ENCODE measurements at places on chromosomes 3 and 15. TPM values are rescaled to one million over a fixed set of nuclear protein-coding genes. Genes with fewer than 3 reads are reported as not detected.

DNA sequence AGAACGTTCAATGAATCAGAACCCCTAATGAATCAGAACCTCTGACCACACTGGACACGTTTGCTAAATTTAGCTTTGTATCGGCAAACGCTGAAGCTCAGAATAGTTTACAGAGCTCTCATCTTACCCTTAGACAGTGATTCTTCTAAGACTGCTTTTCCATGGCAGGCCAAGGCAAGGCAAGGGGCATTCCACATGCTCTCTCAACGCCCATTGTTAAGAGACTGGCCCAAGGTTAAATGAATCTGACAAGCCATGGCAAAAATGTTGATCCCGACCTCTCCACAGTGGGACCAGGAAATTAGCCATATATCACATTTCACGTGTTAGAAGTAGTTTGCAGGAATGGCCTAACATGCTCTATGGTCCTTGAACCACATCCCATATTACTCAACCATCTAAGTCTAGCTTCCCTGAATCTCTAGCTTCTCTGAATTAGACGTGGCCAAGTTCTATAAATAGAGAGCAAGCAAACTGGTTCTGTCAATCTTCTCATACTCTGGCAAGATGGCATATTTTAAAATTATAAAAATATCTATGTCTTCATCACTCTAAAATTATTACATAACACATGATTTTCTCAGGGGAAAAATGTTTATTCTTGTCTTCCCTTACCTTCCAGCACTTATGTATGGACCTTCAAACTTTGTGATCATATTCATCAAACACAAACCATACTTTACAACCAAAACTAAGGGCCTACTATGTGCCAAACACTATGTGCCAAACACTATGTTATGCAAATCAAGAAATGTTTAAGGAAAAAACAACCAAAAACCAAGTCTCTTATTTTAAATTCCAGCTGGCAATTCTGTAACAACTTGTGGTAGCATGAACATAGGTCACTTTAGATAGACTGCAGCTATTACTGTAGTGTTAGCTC is 54.3 kb downstream of the AAGAB start:
- no peak overlapping the region for H3K27ac ChIP-seq
- peaks cover 3% of the 10 kb centered on the region for H3K4me1 ChIP-seq
- H3K27me3 ChIP-seq = no peaks in the 10 kb centered on the region

DNA sequence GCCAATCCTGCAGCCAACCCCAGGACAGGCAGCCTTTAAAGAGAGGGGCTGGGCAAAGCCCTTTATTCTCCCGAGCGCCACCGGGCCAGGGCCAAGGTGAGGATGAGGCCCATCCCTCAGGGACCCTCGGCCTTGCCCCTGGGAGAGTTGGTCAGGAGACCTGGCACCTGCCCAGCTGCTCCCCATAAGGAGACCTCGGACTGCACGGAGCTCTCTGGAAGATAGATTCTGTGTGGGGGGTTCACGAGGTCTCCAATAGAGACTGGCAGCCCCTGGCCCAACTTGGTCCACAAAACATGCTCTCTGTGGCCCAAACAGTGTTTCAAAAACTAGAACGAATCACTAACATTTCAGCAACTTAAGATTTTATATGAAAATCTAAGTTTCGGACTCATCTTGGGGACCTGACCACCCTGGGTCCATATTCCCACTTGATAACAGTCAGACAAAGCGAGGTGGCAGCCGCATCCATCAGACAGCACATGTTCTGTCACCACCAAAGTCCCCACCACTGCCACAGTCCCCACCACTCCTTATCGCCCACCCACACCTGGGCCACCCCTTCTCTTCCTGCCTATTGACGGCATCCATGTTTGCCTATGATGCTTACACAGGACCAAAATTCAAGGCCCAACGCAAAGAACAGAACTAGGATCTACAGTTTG is 114.4 kb upstream of the RPL32 start:
- no peaks in the 10 kb centered on the region for H3K36me3 ChIP-seq
- H3K27me3 ChIP-seq = no peaks in the 10 kb centered on the region

DNA sequence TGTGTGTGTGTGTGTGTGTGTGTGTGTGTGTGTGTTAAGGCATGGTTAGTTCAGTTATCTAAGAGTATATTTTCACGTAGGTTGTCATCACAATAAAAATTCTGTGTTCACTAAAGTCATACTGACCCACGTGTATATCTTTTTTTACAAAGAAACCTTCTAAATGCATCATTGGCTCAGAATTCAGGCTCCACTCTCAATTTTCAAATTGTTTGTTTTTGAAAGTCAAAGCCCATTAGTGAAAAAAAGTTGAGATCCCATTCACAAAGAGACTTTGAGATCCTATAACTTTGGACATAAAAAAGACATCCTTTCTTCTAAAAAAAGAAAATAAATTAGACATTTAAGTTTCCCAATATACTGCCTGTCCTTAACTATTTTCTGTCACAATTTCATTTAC is 59.3 kb downstream of the GBE1 start:
- H3K4me1 ChIP-seq = no peaks in the 10 kb centered on the region
- H3K4me3 ChIP-seq = no peak overlapping the region
- H3K36me3 ChIP-seq = no peaks in the 10 kb centered on the region
- H3K27me3 ChIP-seq = no peaks in the 10 kb centered on the region

GRCh38 chr15:61411902-61412510 is 182.9 kb upstream of the RORA start:
- H3K4me3 ChIP-seq = no peak overlapping the region
- H3K27me3 ChIP-seq = no peaks in the 10 kb centered on the region
- no peak for DNase-seq
- no peaks in the 10 kb centered on the region for H3K4me1 ChIP-seq
- H3K36me3 ChIP-seq = no peaks in the 10 kb centered on the region

GRCh38 chr3:18208856-18209255 is 216.3 kb downstream of the SATB1 start:
- no peak overlapping the region for H3K27ac ChIP-seq
- DNase-seq = no peak

GRCh38 chr3:131033480-131034080 is 6.9 kb downstream of the NEK11 start:
- no peak overlapping the region for H3K4me3 ChIP-seq
- no peaks in the 10 kb centered on the region for H3K4me1 ChIP-seq
- H3K27ac ChIP-seq = no peak overlapping the region
- DNase-seq = no peak

- no peaks in the 10 kb centered on the region for H3K4me1 ChIP-seq
- H3K36me3 ChIP-seq = no peaks in the 10 kb centered on the region
- no peak overlapping the region for H3K27ac ChIP-seq
- H3K27me3 ChIP-seq = no peaks in the 10 kb centered on the region
- no peak overlapping the region for H3K4me3 ChIP-seq
- no peak for DNase-seq
Measured at GRCh38 chr3:187954873-187955586, 198.9 kb upstream of the LPP start.

- no peak overlapping the region for H3K4me3 ChIP-seq
- no peaks in the 10 kb centered on the region for H3K27me3 ChIP-seq
- peaks cover 3% of the 10 kb centered on the region for H3K4me1 ChIP-seq
Measured at GRCh38 chr3:158768361-158768787, 33.5 kb upstream of the MFSD1 start.

DNA sequence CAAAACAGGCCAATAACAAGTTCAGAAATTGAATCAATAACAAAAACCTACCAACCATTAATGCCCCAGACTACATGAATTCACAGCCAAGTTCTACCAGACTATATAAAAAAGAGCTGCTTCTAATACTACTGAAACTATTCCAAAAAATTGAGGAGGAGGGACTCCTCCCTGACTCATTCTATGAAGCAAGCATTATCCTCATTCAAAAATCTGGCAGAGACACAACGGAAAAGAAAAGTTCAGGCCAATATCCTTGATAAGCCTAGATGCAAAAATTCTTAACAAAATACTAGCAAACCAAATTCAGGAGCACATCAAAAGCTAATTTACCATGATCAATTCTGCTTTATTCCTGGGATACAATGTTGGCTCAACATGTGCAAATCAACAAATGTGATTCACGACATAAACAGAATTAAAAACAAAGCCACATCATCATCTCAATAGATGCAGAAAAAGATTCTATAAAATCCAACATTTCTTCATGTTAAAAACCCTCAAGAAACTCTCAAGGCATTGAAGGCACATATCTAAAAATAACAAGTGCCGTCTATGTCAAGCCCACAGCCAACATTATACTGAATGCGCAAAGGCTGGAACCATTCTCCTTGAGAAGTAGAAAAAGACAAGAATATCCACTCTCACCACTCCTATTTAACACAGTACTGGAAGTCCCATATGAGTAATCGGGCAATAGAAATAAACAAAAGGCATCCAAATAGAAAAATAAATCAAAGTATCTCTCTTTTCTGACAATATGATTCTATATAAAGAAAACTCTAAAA is 573.6 kb upstream of the GRM7 start:
- H3K4me1 ChIP-seq = no peaks in the 10 kb centered on the region
- DNase-seq = no peak
- no peaks in the 10 kb centered on the region for H3K27me3 ChIP-seq
- no peak overlapping the region for H3K27ac ChIP-seq
- H3K36me3 ChIP-seq = no peaks in the 10 kb centered on the region

DNA sequence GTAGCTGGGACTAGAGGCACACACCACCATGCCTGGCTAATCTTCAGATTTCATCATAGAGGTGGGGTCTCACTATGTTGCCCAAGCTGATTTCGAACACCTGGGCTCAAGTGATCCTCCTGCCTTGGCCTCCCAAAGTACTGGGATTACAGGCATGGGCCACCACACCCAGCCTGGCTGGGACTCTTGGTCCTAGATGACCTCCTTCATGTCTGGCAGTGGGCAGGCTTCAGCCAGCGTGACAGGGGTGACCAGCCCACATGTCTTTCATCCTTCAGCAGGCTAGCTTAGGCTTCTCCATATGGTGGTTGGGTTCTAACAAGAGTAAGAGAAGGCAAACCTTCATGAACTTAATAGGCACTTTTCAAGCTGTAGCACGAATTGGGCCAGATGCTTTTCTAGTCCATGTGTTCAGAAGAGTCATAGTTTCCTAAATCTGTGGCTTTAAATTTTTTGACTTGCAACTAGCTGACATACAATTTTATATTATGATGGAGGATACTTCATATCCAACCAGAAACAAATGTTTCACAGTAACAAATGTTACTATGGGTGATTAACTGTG is 7.6 kb downstream of the GPD1L start:
- no peak for DNase-seq
- H3K4me3 ChIP-seq = no peak overlapping the region
- H3K27me3 ChIP-seq = no peaks in the 10 kb centered on the region
- H3K4me1 ChIP-seq = no peaks in the 10 kb centered on the region
- H3K36me3 ChIP-seq = no peaks in the 10 kb centered on the region

DNA sequence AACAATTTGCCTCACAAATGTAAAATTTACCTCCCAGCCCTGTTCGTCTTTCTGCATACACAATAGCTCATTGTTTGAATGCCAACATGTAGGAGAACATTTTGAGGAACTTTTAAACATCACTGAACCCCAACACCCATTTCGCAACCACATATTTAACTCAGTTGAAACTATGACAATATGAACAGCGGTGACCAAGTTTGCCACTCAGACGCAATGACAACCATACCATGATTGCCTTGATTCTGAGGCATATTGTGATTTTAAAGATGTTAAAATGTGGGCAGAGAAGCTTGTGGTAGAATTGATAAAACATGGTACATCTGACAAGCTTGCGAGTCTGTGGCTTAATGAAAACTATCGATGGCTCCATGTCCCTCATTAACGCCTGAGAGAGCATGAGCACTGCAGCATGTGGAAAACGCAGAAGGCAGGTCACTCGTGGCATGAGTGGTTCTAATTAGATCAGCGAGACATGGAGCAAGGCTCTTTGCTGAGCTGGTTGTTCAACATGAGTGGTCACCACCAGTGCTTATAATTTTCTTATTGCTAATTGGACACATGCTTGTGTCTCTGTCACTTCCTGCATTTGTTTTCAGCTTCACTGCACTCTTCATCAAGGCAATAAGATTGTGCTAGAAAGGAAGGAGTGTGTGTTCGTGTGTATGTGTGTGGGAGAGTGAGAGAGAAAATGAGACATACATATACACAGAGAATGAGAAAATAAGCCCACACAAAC is 116.8 kb downstream of the CHST2 start:
- H3K27me3 ChIP-seq = no peaks in the 10 kb centered on the region
- no peak for DNase-seq
- no peak overlapping the region for H3K4me3 ChIP-seq
- no peaks in the 10 kb centered on the region for H3K4me1 ChIP-seq

GRCh38 chr3:169390271-169390670 is 273.2 kb downstream of the MECOM start:
- H3K27me3 ChIP-seq = no peaks in the 10 kb centered on the region
- no peaks in the 10 kb centered on the region for H3K4me1 ChIP-seq
- DNase-seq = no peak
- no peak overlapping the region for H3K27ac ChIP-seq
- H3K4me3 ChIP-seq = no peak overlapping the region
- H3K36me3 ChIP-seq = no peaks in the 10 kb centered on the region

DNA sequence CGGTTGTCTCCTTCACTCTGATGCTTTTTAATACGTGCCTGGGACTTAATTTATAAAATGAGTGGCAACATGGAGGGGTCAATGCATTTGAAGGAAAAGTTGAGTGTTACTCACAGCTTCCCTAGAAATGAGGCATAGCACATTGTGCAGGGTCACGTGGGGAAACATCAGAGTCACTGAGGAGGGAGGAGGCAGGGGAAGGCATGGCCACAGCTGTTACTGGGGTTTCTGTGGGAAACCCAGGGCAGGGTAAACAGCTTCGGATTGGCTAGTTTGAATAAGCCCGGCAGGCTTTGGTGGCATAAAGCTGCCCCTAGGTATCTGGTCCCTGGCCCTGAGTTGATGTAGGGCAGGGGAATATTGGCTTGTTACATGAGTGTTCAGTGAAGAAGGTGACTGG is 98.9 kb upstream of the ST8SIA2 start:
- H3K27ac ChIP-seq = no peak overlapping the region
- H3K4me1 ChIP-seq = no peaks in the 10 kb centered on the region
- H3K36me3 ChIP-seq = no peaks in the 10 kb centered on the region
- no peak overlapping the region for H3K4me3 ChIP-seq

- H3K27me3 ChIP-seq = no peaks in the 10 kb centered on the region
- H3K4me1 ChIP-seq = no peaks in the 10 kb centered on the region
- no peak overlapping the region for H3K27ac ChIP-seq
- H3K36me3 ChIP-seq = no peaks in the 10 kb centered on the region
Measured at GRCh38 chr3:102135316-102135715, 286.0 kb downstream of the NFKBIZ start.

The BRPF1 gene
- total RNA-seq = 27.7 TPM

The GOLGA8J gene
- not detected for total RNA-seq

The KCNMB3 gene
- total RNA-seq = 2.0 TPM

The CCR3 gene
- total RNA-seq = not detected

The EAF2 gene
- 6.0 TPM for total RNA-seq

The ASB14 gene
- total RNA-seq = not detected

The LPCAT4 gene
- 72.4 TPM for total RNA-seq
